ENCODE measurements at places on chromosomes 1 and 21.

GRCh38 chr1:17773591-17774326, 18.6 kb downstream of the ACTL8 start:
- no peak overlapping the region for H3K27ac ChIP-seq
- no peaks in the 10 kb centered on the region for H3K36me3 ChIP-seq
- H3K4me3 ChIP-seq, result no peak overlapping the region
- H3K4me1 ChIP-seq, result no peaks in the 10 kb centered on the region

DNA sequence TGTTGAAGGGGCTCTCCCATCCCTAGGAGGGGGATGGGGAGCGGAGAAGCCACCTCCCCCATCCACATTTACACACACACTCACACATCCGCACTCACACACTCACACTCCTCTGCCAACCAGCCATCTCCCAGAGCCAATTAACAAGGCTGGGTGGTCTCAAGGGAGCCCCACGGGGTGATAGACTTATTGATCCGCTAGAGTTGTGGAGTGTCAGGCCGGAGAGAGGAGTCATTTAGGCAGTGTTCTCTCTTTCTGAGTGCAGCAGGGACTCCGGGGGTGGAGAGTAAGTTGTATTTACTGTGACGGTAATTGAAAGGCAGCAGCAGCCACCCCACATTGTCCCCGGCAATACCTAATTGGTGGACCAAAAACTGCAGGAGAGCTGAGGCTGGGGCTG, 61.6 kb downstream of the KLHDC7A start:
- no peak for DNase-seq
- H3K4me3 ChIP-seq, result no peak overlapping the region
- H3K27ac ChIP-seq, result no peak overlapping the region
- H3K4me1 ChIP-seq, result no peaks in the 10 kb centered on the region
- no peaks in the 10 kb centered on the region for H3K36me3 ChIP-seq
- peaks cover 74% of the 10 kb centered on the region for H3K27me3 ChIP-seq

- H3K36me3 ChIP-seq, result no peaks in the 10 kb centered on the region
- no peak overlapping the region for H3K27ac ChIP-seq
- H3K27me3 ChIP-seq, result peaks cover 9% of the 10 kb centered on the region
- peaks cover 11% of the 10 kb centered on the region for H3K4me1 ChIP-seq
Measured at GRCh38 chr21:37550157-37550556, 183.6 kb downstream of the DYRK1A start.

- no peak overlapping the region for H3K4me3 ChIP-seq
- H3K27me3 ChIP-seq, result no peaks in the 10 kb centered on the region
- H3K27ac ChIP-seq, result no peak overlapping the region
Measured at GRCh38 chr21:35720208-35720731, 340.1 kb downstream of the SETD4 start.
